ENCODE measurements at places on chromosomes 16 and 17.
A peak's percentile ranks its signal among the peaks of the same experiment; 100 is the strongest.

GRCh38 chr17:75633486-75634375 lies 497 bp downstream of the SMIM5 start:
- DNase-seq: peak; percentile 95

DNA sequence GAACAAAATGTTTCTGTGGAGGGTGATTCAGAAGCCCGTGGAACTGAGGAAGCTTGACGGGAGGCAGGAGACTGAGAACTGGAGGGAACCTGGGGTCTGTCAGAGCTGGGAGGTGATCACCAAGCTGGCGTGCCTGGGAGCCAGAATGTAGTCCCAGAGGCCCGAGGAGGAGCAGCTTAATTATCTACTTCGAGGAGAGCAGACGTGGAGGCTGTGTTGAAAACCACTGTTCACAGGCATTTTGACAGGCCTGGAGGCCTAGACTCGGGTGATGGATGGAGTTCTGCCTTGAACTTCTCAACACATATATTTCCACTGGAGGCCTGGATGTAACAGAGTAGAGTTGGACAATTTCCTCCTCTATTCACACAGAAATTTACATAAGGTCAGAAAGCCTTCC lies 177.7 kb upstream of the SALL1 start:
- DNase-seq: peak; percentile 10

GRCh38 chr17:14310101-14310500 lies 9.2 kb downstream of the HS3ST3B1 start:
- no peak for DNase-seq

DNA sequence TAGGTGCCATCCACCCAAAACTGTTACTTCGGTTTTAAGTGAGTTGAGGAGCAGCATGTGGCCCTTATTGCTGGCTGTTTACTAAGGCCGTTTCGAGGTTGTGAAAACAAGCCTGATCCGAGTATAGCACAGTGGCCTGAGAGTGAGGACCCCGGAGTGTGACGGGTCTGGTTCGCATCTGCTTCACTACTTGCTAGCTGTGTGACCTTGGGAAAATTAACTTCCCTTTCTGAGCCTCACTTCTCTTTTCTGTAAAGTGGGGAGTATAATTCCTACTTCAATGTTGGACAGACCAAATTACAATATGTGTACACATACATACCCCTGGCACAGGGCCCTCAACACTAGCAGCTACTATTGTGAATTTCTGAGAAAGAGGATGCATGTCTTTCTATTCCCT lies 11.7 kb upstream of the HEATR6 start:
- DNase-seq: no peak

DNA sequence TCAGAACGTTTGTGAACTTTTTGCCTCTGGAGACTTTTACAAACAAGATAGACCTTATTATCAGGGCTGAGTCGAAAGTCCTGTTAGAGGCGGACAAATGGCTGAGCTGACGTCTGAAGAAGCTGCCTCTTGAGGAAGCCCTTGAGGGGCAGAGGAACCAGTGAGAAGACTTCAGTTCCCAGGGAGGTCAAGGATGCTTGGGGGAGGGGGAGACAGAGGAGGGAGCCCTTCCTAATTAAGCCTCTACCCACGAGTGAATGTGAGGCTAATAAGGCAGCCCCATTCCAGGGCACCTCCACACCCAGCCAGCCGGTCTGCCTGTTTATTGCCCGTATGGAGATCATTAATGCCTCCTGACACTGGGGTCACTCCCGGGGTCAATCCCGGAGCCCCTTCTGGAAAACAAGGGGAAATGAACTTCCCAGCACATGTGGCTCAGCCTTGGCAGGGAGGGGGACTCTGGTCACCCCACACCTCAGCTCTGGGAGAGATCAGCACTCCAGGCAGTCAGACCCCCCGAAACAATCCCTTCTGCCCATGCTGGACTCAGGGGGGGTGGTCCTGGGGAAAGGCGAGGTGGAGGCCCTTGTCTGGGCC lies 9.2 kb upstream of the TBX4 start:
- no peak for DNase-seq
